ENCODE measurements at places on chromosomes 11 and 22.

DNA sequence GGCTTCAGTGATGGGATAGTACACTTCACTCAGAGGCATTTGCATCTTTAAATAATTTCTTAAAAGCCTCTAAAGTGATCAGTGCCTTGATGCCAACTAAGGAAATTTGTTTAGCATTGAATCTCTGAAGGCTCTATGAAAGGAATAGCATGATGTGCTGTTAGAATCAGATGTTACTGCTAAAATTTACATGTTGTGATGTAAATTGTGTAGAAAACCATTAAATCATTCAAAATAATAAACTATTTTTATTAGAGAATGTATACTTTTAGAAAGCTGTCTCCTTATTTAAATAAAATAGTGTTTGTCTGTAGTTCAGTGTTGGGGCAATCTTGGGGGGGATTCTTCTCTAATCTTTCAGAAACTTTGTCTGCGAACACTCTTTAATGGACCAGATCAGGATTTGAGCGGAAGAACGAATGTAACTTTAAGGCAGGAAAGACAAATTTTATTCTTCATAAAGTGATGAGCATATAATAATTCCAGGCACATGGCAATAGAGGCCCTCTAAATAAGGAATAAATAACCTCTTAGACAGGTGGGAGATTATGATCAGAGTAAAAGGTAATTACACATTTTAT, 4.6 kb downstream of the MALAT1 start:
- DNase-seq: no peak

DNA sequence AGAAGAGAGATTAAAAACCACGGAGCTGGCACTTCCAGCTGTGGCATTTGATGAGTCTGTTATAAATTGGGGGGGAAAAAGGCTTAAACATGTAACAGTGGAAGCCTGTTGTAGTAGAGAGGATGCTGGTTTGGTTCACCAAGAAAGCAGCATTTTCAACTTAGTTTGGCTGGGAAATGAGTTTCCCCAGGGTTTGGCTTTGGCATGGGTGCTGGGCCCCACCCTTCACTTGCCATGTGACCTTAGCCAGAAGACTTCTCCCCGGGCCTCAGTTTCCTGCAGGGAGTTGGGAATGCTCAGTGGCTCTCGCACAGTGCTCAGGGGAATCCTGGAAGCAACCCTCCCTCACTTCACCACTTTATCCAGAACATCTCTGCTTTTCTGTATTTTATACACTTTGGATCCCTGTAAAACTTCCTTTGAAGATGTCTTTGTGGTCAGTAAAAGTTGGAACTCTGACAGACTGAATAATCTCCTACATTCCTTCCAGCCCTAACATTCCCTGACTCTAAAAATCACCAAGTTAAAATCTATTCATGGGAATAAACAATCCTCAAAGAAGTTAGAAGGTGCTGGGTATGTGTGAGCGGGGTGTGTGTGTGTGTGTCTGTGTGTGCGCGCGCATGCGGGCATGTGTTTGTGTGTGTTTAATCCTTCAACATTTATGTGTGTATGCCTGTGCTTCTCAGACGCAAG, 166.0 kb downstream of the TENM4 start:
- DNase-seq: no peak

- no peak for DNase-seq
Measured at GRCh38 chr11:130636722-130637464, 188.4 kb downstream of the ADAMTS15 start.

DNA sequence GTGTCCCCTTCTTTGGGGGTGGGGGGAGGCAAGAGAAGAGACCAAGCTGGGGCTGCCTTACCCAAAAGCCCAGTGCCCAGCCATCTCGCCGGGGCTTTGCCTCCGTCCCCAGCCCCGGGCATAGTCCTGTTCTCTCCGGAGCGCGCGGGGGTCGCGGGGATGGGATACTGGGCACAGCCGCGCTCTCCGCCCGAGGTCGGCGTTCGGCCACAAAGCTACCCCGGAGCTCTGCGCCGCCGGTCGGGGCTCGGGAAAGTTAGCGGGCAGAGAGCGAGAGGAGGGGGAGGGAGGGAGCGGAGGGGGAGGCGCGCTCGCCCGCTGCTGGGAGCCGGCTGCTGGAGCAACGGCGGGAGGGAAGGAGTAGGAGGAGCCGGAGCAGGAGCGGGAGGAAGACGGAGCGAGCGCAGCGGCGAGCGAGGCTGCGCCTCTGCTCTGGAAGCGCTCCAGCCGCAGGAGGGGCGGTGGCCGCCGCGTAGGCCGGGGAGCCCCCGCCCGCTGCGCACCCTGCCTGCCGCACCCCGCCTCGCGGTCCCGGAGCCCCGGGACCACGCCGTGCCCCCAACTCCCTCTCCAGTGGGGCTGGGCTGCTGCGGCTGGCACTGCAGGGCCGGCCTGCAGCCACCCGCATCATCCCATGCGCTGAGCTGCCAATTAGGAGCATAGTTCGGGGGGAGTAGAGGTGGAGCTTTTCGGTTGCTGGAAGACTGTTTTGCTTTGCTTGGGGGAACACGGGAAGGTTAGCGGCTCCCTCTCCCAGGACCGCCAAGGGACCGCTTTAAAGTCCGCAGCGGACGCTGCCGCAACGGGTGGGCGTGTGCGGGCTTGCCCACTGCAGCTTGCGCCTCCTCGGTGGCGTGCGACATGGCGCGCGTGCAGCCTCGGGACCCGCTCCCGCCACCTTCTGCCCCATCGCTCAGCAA, at the start of gene SCN4B:
Gene SCN4B (minus strand): TSS at position 272 of the 920 bp plus-strand sequence. CDS start 150 bp downstream, at position 122.
- DNase-seq: no peak

DNA sequence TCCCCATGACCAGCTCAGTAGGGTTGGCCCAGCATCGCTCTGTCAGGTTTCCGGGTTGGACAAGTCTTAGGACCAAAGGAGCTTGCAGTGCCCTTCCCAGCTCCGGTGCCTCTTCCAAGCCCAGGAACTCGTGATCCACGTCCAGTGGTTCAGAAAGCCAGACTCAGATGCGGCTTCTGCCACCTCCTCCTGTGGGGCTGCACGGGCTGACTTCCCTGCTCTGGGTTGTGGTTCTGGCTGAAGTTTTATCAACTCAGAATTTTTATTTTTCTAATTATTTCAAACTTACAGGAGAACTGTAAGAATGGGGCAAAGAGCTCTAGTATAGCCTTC, 85.0 kb downstream of the BCR start:
- DNase-seq: no peak

GRCh38 chr11:25981998-25982397, 349.9 kb upstream of the ANO3 start:
- no peak for DNase-seq

GRCh38 chr22:40423882-40424640, 53.7 kb downstream of the SGSM3 start:
- DNase-seq: no peak

- DNase-seq: no peak
Measured at GRCh38 chr22:36422287-36423014, 34.7 kb upstream of the MYH9 start.

DNA sequence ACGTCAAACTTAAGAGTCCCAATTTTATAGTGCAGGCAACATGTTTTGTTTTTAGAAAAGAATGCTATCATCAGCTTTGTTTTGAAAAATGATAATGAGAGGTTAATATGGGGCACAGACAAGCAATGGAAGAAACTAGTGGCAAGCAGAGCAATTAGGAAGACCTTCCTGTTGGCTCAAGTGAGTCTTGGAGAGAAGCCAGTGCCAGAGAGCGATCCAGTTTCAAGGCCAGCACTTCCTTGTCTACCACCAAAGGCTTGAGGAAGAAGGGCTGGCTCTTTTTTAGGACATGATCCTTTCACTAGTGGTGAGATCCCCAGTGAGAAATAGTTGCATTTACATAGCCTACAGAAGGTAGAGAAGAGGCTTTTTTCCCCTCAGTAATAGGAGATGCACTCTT, 1340.7 kb downstream of the LRRC4C start:
- DNase-seq: no peak

- no peak for DNase-seq
Measured at GRCh38 chr11:78339945-78340344, 77.7 kb downstream of the GAB2 start.

GRCh38 chr11:128911239-128911638, 20.1 kb downstream of the KCNJ5 start:
- DNase-seq: no peak

DNA sequence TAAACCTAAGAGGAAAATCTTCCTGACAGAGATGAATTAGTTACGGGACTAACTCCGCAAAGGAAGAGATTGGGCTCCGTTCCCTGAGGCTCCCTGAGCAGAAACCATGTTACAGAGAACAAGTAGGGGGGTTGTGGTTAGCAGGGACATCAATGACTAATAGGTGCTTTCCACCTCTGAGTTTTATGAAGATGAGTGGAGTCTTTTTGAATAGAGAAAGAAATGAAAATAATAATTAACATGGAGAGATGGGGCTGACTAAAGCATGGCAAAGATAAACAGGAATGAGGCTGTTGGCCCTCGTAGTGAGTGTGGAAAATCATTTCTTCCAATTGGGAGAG, 47.5 kb upstream of the PICALM start:
- no peak for DNase-seq

GRCh38 chr11:132077416-132077815, 707.0 kb downstream of the NTM start:
- no peak for DNase-seq

GRCh38 chr22:27295040-27295439, 506.5 kb downstream of the MN1 start:
- no peak for DNase-seq

GRCh38 chr11:108592591-108593213, 866 bp downstream of the EXPH5 start:
- DNase-seq: peak; percentile 3

DNA sequence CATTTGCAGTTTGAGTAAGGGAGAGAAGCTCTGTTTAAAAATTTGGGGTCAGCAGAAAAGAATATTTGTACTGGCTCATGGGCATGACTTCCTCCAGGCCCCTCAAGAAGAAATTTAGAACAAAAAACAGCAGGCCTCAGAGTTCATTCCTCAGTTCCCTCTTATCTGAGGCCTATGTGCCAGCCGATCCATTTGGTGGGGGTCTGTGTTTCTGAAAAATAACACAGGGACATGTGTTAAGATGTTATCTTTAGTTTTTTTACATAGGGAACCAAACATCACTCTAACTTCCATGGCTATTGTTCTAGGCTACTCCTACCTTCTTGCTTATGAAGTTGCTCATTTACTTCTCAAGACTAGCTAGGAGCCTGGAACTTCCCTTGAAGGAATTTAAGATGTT, 16.2 kb upstream of the HSD17B12 start:
- no peak for DNase-seq

GRCh38 chr11:61334434-61335354, 1.7 kb downstream of the TKFC start:
- DNase-seq: no peak

DNA sequence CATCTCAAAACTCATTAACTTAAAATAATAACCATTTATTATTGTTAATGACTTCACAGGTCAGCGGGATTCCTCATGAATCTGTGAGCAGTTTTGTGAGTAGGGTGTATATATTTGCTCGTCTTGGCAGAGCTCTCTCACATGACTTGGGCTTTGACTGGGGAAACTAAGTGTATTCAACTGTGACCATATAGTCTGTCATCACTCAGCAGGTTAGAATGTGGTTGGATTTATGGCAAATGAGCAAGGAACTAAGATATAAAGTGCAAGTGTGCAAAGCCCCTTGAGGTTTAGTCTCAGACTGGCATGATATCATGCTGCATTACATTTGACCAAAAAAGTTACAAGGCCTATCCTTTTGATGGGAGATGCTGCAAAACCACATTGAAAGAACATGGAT, 254.8 kb downstream of the CNTN5 start:
- DNase-seq: no peak

Measured in T follicular helper cell (primary cell).